ENCODE measurements at places on chromosomes 5 and 9.

DNA sequence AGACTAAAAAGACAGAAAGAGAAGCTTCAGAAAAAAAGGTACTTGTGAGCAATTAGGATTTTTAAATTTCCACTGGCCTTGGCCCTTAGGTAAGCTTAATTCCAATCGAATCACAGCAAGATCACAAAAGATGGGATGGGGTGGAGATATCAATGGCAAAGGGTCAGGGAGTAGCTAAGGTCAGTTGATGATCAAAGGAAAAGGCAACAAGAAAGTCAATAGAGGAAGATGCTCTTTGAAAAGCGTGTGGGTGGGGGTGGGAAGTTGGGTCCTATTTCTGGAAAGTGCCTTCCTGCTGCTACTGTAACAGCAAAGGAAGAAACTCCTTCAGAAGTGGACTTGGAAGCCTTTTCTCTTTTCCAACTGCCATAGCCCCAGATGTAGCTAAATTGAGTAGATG is 7.3 kb downstream of the C1QTNF3 start:
- no peak for DNase-seq

DNA sequence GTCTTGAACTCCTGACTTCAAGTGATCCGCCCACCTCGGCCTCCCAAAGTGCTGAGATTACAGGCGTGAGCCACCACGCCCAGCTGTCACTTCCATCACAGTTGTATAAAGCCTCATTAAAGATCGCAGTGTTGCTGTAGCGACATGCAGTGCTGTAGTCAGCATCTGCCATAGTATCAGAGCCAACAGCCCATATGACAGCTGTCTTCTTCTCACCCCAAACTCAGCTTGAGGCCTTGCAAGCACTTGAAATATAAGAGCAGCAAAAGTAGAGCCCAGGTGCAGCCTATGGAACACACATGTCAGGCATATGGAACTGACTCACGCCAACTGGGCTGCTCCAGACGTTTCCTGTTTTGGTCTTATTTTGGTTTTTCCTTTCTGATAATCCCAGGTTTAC is 167.8 kb downstream of the TRIO start:
- no peak for DNase-seq

DNA sequence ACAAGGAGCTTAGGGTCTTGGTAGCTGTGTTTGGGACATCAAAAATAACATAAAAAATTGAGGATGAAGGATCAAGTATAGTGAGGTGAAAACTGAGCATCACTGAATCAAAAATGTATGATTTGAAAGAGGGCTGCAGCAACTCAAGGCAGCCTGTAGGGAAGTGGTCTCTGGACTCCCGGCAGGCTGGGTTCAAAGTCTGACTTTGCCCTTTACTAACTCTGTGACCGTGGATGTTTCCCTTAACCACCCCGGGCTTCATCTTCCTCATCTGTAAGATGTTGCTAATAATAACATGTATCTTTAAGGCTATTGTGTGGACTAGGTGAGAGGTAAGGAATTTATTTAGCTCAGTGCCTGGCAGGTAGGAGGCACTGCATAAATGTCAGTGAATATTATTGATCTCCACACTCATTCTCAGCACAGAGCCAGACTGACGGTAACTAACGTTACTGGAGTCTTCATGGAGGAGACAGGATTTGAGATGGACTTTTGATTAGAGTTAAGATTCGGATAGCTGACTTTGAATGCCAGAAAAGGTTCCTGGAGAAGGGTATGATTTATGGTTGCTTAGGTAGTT is 367.3 kb downstream of the NDUFS4 start:
- no peak for DNase-seq

DNA sequence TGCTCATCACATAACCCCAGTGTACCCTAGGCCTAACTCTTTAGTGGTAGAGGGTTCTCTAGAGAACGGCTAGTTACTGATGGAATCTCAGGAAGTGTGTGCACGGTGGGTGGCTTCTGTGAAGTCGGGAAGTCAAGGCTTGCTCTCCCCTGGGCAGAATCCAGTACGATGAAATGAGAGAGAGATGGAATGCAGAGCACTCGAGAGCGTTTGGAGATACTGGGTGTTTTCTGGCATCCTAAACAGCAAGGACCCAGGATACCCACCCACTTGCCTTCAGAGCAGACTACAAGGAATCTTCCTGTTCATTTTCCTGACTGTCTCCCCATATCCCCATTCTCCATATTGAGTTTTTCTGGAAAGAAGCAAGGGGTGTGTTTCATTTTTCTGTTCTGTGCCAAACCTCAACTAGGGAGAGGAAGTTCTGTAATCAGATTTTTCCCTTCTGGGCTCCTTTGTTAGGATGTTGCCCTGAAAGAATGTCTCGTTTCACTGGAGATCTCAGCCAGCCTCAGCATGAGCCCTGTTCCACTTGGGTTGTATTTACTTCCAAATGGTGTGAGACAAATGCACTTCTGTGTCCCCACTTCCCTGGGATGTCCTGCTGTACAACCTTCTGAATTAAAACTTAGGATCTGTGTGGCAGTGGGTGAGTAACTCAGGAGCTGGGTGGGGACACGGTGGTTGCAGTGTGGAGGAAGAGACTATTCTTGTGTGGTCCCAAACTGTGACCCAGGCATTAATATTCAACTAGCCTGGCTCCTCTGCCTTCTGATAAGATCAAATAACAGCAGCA is 108.9 kb upstream of the SPRY4 start:
- no peak for DNase-seq

DNA sequence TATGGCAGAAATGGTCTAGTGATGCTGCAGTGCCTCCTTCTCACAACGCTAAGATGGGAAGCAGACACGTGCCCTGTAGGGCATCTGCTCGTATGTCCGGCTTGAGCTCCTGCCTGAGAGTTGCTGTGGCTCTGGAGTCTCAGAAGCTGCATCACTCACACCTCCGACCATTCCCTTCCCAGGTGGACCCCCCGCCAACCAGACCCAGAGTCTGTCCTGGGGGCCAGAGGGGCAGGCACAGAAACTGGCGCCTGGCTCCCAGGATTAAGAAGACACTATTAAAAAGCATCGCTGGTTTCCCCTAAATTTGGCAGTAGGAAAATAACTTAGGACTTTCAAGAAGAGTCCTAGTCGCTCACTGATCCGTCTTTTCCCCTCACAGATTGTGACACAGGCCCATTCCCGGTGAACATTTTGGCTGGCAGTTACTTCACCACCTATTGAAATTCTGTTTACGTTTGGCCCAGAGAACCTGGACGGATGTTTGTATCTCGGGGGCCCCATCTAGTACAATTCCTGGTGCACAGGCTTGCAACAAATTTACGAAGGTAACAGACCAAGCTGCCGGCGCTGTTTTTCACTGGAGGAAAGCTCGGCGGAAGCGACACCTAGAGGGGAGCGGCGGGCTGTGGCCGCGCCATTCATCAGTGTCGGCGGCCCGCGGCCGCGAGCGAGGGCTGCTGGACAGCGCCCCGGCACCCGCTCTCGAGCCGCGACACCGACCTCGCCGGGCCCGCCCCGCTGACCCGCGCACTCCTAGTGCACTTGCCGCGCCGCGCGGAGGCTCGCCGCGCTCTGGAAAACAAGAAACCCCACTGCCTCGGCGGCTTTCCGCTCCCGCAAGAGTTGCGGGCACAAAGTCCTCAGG is 1.6 kb downstream of the FSTL4 start:
- DNase-seq: no peak

- DNase-seq: no peak
These were observed 132.4 kb downstream of the EFNA5 start for GRCh38 chr5:107538331-107538730.

GRCh38 chr9:76534026-76534425 is 75.0 kb downstream of the GCNT1 start:
- no peak for DNase-seq

GRCh38 chr9:69186841-69187611 is 12.9 kb downstream of the TJP2 start:
- DNase-seq: no peak

DNA sequence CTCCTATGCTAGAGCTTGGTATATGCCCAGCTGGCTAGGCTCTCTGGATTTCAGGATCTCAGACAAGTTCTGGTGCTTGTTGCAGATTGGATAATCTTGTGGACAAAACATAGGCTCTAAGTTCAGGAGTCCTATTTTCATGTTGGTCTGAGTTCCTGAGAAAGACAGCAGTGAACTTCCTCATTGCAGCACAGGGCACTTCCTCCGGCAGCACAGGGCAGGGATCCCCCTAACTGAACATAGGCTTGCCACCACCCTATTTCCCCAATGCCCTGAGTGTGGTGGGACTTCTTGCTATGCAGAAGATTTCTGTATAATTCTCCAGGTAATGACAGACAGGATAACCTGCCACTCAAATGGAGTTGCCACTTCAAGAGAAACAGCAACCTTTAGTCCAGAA is 220.1 kb downstream of the PIK3R1 start:
- DNase-seq: no peak

GRCh38 chr5:102090770-102091169 is 205.3 kb downstream of the SLCO4C1 start:
- DNase-seq: no peak

GRCh38 chr5:163841-164240 is 27.5 kb upstream of the LRRC14B start:
- DNase-seq: no peak

DNA sequence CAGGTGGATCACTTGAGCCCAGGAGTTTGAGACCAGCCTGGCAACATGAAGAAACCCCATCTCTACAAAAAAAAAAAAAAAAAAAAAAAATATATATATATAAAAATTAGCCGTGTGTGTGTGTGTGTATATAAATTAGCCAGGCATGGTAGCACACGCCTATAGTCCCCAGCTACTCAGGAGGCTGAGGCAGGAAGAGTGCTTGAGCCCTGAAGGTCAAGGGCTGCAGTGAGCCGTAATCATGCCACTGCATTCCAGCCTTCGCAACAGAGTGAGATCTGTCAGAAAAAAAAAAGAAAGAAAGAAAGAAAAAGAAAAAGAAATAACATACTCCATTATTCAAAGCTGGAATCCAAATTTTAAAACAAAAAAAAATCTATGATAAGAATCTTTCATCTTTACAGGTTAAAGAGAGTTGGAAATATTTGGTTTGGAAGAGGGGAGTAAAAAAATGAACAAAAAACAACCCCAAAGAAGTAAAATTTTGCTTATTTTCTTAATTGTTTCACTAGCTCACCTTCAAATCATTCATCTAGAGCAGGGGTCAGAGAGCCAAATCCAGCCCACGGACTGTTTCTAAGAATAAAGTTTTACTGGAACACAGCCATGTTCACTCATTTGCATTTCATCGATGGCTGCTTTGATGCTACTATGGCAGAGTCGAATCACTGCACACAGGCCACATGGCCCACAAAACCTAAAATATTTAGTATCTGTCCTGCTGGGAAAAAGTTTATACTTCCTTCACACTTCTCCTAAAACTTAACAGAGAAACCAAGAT is 109.9 kb downstream of the DROSHA start:
- no peak for DNase-seq

DNA sequence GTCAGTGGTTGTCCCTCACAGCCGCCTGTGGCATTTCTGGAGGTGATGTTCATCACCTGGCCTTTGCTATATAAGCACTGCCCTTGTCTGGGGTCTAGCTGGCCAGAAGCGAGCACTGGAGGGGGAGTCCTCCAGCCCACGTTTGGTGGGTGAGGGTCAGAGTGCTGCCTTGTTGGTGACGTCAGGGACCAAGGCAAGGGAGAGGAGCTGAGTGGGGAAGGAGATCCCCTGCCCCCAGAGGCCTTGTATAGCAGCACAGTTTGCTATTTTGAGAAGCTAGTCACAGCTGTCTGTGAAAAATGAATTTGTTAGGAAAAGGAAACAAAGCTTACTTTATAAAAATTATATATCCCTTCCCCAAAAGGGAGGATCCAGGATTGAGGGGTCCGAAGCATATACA is 49.8 kb downstream of the SYK start:
- DNase-seq: no peak

DNA sequence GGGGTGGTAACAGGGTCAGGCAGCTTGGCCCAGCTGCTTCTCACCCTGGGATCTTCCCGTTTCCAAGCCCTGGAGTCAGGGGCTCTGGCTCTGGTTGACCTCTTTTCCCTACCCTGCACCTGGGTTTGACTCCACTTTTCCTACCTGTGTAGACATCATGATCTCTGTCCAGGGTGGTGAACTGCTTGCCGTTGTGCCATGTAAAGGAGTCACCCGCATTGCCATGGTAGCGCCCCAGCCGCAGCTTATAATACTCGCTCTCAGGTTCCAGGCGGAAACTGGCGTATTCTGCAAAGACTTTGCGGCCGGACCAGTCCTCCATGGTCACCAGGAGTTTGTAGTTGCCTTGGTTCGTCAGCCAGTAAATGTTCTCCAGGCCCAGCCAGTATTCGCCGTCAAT is 30.9 kb downstream of the ANGPTL2 start:
- DNase-seq: no peak

DNA sequence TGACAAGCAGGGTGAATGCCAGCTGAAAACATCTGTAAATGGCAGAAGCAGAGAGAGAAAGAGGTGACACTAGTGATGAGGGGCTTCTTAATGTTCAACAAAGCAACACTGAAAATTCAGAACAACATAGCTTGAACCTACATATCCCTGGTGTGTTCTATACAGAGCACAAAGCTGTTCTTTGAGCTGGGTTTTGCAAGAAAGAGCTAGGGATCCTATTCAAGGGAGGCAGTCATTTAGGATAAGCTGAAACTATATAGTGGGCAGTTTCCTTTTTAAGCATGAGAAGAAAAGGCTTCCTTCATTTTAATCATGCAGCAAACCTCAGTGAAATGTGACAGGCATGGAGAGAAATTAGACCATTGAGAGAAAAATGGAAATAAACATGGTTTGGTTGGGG is 45.6 kb upstream of the RAI14 start:
- no peak for DNase-seq

- DNase-seq: no peak
These were observed 4.3 kb downstream of the CAAP1 start for GRCh38 chr9:26888271-26888670.

- DNase-seq: no peak
These were observed 182.2 kb downstream of the PDE4D start for GRCh38 chr5:59711310-59711709.

DNA sequence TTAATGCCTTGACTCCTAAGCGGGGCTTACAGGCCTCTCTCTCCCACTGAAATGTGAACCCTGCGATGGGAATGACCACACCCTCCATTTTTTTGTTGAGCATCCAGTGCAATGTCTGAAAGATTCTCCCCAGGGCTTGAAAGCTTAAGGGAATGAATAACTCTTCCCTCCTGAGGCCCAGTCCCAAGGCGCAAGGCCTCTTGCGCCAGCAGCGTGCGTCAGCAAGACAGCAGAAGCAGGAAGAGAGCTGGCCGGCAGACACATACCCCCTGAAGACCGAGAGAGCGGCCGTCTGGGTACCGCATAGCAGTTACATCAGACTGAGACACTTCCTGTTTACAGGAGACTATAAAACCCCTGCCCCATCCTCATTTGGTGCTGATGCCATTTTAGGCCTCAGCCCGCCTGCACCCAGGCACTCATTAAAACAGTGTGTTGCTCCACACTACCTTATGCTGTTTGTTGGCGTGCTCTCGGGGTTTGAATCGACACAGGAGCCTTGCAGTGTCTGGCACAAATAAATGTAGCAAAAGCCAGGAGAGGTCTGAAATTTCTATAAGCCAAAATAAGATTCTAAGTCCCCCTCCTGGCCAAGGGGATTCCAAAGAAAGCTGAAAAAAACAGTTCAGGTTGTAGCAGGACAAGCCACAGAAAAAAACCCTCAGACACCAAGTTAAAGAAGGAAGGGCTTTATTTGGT is 62.3 kb downstream of the GDNF start:
- no peak for DNase-seq

All from omental fat pad (tissue), 4 donors.